ENCODE measurements at places on chromosomes 12 and 14.

- no peak for DNase-seq
Measured at GRCh38 chr14:99255621-99256482, 16.1 kb downstream of the BCL11B start.

GRCh38 chr12:100656141-100656540, 82.7 kb downstream of the GAS2L3 start:
- no peak for DNase-seq

- DNase-seq, result no peak
Measured at GRCh38 chr12:52151837-52152783, 39.7 kb downstream of the KRT80 start.

DNA sequence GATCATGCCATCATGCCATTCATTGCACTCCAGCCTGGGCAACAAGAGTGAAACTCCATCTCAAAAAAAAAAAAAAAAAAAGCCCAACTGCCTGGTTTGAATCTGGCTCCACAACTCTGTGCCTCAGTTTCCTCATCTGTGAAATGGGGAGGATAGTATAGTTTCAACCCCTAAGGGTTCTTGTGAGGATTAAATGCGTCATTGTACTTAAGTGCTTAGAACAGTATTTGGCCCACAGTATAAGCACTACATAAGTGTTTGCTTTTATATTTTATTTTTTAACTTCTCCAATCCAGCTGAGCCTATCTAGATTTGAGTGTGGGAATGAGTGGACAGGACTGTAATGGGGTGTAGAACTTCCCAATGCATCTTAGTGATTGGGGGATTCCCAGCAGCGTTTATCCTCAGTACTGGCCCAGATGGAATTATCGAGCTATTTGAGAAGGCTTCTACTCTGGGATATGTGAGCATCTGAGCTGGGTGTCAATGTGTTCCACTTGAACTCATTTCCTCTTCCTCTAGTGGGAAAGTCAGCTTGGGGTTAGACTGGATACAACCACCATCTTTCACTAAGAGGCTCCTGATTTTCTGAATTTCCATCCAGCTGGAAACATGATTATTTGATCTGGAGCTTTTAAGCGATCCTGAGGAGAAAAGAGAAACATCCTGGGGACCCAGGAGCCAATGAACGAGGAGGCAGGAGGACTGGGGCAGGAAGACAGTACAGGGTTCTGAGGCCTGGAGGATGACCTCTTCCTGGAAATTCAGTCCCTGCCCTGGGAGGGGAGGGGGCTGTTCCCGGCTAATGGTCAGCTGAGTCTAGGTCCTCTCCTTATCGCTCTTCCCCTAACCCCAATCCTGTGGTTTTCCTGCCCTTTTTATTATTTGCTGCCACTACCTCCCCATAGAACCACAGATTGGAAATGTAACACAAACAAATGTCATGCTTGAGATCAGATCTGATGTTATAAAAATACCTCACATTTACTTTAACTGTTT, 9.3 kb upstream of the ESPL1 start:
- no peak for DNase-seq

- DNase-seq, result no peak
Measured at GRCh38 chr14:81691931-81692330, 158.3 kb upstream of the SEL1L start.

DNA sequence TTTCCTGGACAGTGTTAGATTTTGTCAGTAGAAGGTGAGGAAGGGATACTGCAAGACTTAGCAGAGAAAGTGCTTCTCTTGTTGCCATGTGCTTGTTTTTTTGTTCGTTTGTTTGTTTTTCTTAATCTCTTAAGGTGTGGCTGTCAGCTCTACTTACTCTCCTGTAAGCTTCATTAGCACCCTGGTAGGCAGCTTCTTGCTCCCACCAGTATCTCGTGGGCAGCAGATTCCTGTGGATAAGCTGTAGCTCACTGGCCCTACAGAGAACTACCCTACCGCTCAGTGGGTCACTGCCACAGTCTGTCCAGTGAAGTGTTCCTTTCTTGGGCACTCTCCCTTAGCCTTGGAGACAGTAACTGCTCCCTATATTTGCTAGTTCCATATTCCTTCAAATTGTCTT, 30.1 kb downstream of the VRK1 start:
- DNase-seq, result no peak

- DNase-seq, result no peak
Measured at GRCh38 chr14:30223385-30223785, 295.7 kb upstream of the PRKD1 start.

GRCh38 chr14:35405304-35405996, 901 bp upstream of the NFKBIA start:
- DNase-seq, result no peak

DNA sequence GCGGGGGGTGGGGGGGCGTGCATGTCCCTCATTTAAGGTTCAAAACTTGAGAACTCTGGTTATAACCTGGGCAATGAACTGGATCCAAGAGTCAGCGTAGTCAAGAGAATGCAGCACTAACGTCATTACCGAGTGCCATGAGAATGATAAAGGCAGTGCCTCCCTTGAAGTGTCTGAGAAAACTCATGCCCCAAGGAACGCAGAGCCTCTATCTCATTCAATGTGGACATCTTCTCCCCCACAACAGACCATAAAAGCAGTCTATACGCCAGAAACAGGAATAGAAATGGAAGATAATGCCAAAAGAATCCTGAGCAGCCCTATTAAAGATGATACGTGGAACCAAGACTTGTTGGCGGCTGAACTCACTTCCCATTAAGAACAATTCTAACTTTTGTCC, 208.6 kb downstream of the MED13L start:
- no peak for DNase-seq

- DNase-seq, result no peak
Measured at GRCh38 chr12:16599081-16599480, 6.9 kb downstream of the LMO3 start.

- no peak for DNase-seq
Measured at GRCh38 chr12:202081-202731, 11.8 kb downstream of the SLC6A12 start.

DNA sequence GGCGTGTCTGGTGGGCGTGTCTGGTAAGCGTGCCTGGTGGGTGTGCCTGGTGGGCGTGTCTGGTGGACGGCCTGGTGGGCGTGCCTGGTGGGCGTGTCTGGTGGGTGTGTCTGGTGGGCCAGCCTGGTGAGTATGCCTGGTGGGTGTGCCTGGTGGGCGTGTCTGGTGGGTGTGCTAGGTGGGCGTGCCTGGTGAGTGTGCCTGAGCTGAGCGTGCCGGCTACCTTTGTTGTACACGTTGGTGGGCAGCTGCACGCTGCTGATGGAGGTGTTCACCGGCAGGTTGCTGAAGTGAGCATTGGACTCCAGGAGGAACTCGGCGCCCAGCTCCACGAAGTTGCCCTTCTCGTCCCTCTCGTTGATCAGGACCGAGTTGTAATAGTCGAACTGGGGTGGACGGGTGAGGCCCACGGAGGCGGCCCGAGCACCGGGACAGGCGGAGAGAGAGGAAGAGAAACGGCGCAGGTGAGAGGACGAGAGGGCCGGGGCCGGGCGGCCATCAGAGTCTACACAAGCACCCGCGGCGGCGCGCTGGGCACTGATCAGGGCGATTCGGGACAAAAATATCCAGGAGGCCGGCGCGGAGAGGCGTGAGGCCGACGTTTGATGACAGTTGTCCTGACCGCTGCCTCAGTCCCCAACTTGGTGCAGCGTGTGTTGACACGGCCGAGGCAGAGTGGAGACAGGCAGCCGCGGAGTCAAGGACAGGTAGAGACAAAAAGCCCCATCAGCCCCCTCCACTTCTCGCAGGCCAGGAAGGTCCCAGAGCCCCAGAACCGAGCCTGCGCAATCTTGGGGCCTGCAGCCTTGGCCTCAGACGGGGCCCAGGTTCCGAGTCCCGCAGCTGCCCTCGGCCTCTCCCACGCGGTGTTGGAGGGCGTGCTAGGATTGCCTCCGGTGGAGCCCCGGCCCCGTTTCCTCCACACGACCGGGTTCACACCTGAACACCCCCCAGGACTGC, 10.5 kb downstream of the CACNA2D4 start:
- DNase-seq, result no peak

- DNase-seq, result no peak
Measured at GRCh38 chr14:69841656-69842055, 37.6 kb upstream of the SMOC1 start.

- DNase-seq, result no peak
Measured at GRCh38 chr12:122865268-122866231, 30.3 kb downstream of the HIP1R start.

Data from hypothalamus (tissue), 51 donors.